SIG-M5 (cell line): ENCODE measurements at places on chromosomes 7 and 10.

GRCh38 chr10:76945166-76945565, 692.4 kb downstream of the KCNMA1 start:
- no peak for DNase-seq

DNA sequence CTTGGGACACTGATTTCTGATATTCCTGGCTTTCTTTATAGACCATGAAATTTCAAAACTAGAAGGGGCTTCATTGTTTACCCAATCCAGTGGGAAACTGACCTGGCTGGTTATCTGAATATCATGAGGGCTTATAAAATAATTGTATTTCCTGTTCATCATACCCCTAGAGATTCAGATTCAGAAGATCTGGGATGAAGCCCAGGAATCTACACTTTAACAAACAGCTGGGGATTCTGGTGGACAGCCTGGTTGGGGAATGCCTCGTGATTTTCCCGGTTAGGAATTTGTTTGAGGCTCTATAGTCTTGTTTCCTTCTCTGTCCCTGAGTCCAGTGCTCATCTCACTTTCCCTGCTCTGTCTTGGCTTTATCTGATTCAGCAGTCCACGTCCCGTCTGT, 110.3 kb downstream of the ADRA2A start:
- no peak for DNase-seq

DNA sequence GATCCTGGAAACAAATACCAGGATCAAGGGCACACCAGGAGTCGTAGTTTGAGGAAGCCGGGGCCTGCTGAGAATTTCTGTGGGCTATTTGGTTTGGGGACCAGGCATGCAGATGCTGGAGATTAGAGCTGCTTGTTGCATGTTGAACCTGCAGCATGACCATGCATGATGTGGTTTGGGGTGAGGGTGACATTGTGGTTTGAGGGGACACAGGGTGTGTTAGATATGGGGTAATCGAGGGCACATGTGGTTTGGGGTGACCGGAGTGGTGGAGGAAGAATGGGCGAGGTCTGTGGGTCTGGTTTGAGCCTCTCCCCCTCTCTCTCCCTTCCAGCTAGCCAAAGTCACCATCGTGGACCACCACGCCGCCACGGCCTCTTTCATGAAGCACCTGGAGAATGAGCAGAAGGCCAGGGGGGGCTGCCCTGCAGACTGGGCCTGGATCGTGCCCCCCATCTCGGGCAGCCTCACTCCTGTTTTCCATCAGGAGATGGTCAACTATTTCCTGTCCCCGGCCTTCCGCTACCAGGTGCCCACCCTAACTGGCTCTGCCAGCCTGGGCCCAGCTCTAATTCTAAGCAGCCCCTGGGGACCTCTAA, 10.2 kb downstream of the NOS3 start:
- no peak for DNase-seq

DNA sequence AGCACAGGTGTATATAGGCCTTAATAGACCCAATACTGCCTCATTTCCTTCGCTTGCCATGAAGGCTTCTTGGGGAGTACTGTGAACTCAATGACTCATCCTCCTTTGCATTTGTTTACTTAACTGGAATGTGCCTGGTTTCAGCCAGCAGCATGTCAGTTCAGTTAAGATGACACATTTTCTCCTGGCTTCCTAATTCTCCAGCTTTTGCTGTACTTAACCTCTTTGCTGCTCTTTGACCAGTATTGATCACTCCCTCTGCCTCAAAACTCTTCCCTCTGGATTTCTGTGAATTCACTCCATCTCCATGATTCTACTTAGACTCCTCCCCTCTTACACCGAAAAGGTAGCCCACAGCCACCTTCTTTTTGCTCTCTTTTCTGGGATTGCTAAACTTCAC, 135.7 kb downstream of the MAGI2 start:
- no peak for DNase-seq

GRCh38 chr10:11797847-11798633, 25.1 kb upstream of the PROSER2 start:
- DNase-seq: no peak
